ENCODE measurements at places on chromosomes 1 and 21. TPM values are rescaled to one million over a fixed set of nuclear protein-coding genes. Genes with fewer than 3 reads are reported as not detected.

- no peaks in the 10 kb centered on the region for H3K4me1 ChIP-seq
- H3K36me3 ChIP-seq: no peaks in the 10 kb centered on the region
- no peak overlapping the region for H3K4me3 ChIP-seq
Observed at GRCh38 chr1:108100148-108100547, 100.0 kb downstream of the SLC25A24 start.

DNA sequence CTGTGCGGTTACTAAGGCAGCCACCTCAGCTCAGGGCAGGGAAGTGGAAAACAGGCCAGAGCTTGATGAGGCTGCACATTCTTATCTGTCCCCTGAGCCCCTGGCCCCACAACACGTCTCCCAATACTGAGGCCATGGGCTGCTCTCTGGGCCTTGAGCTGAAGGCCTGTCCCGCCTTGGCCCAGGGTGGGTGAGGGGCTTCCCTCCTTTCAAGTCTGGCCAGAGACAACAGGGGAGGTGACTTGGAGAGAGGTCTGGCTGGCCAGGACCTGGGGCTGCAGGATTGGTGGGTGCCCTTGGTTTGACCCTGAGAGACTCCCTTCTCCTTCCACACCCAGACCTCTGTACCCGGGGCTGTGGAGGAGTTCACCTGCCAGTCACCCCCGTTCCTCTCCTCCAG, 563.8 kb downstream of the PTPRU start:
- no peaks in the 10 kb centered on the region for H3K36me3 ChIP-seq
- no peak overlapping the region for H3K27ac ChIP-seq
- H3K4me3 ChIP-seq: no peak overlapping the region
- peaks cover 5% of the 10 kb centered on the region for H3K4me1 ChIP-seq
- H3K27me3 ChIP-seq: no peaks in the 10 kb centered on the region

ABCG1 gene
- total RNA-seq: 1.7 TPM

ZNF695 gene
- 16.4 TPM for total RNA-seq

PTPN7 gene
- total RNA-seq: not detected

LRRC3 gene
- total RNA-seq: 14.1 TPM

TEDDM1 gene
- total RNA-seq: not detected

SMIM1 gene
- total RNA-seq: 12.7 TPM

GBP2 gene
- not detected for total RNA-seq

GRCh38 chr1:37940299-37940947, 6.4 kb downstream of the INPP5B start:
- H3K4me3 ChIP-seq: no peak overlapping the region
- no peaks in the 10 kb centered on the region for H3K4me1 ChIP-seq
- no peaks in the 10 kb centered on the region for H3K36me3 ChIP-seq
- no peak overlapping the region for H3K27ac ChIP-seq

PALMD gene
- 0.26 TPM for total RNA-seq

- H3K27me3 ChIP-seq: peaks cover 12% of the 10 kb centered on the region
- H3K4me1 ChIP-seq: peaks cover 7% of the 10 kb centered on the region
- no peak for DNase-seq
- H3K27ac ChIP-seq: no peak overlapping the region
- no peaks in the 10 kb centered on the region for H3K36me3 ChIP-seq
- no peak overlapping the region for H3K4me3 ChIP-seq
Observed at GRCh38 chr1:209662879-209663327, 10.7 kb upstream of the LAMB3 start.

NECTIN4 gene
- not detected for total RNA-seq

SLFNL1 gene
- not detected for total RNA-seq

DNA sequence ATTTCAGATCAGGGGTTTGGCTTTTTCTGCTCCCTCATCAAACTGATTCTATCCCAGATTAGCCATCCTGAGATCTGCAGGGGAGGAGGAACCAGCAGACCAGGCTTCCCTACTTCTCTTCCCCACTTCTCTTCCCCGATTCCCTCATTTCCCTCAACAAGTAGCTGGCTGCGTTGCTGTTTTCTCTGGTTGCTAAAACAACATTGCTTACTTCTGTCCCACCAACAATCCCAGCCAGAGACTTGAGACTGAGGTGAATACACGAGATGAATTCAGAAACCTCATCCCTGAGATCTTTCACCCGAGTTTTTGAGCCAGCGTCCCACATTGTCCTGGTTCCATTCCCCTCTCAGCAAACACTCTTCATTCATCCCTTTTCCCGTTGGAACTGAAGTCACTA, 22.4 kb downstream of the DYRK3 start:
- H3K36me3 ChIP-seq: no peaks in the 10 kb centered on the region
- peaks cover 18% of the 10 kb centered on the region for H3K27me3 ChIP-seq
- no peak for DNase-seq
- H3K27ac ChIP-seq: no peak overlapping the region
- H3K4me3 ChIP-seq: no peak overlapping the region

LAX1 gene
- total RNA-seq: not detected

SNX7 gene
- total RNA-seq: 37.5 TPM

INSRR gene
- 0.17 TPM for total RNA-seq

GRCh38 chr1:29601021-29601420, 364.7 kb downstream of the PTPRU start:
- H3K36me3 ChIP-seq: no peaks in the 10 kb centered on the region
- no peak overlapping the region for H3K27ac ChIP-seq
- no peak for DNase-seq
- no peak overlapping the region for H3K4me3 ChIP-seq
- no peaks in the 10 kb centered on the region for H3K27me3 ChIP-seq

DNA sequence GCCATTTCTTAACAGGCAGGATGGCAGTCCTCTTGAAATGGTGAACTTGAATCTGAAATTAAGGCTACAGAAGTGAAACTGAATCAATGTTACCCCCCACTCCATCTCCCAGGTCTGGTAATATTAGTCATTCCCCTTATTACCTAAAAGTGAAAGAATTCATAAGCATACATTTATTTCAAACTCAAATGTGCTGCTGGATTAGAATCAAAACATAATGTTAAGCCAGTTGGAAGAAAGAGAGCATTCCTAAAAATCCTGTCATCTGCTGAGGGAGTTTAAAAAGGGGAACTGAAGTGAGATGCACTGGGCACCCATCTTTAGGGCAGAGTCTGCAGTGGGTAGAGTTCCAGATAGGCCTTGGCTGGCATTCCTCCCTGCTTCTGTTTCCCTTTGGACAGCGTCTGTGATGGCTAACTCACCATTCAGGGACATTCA, 17.4 kb downstream of the KIAA0319L start:
- no peaks in the 10 kb centered on the region for H3K27me3 ChIP-seq
- no peak overlapping the region for H3K4me3 ChIP-seq
- no peaks in the 10 kb centered on the region for H3K4me1 ChIP-seq
- H3K27ac ChIP-seq: no peak overlapping the region
- peaks cover 33% of the 10 kb centered on the region for H3K36me3 ChIP-seq
- no peak for DNase-seq

DNA sequence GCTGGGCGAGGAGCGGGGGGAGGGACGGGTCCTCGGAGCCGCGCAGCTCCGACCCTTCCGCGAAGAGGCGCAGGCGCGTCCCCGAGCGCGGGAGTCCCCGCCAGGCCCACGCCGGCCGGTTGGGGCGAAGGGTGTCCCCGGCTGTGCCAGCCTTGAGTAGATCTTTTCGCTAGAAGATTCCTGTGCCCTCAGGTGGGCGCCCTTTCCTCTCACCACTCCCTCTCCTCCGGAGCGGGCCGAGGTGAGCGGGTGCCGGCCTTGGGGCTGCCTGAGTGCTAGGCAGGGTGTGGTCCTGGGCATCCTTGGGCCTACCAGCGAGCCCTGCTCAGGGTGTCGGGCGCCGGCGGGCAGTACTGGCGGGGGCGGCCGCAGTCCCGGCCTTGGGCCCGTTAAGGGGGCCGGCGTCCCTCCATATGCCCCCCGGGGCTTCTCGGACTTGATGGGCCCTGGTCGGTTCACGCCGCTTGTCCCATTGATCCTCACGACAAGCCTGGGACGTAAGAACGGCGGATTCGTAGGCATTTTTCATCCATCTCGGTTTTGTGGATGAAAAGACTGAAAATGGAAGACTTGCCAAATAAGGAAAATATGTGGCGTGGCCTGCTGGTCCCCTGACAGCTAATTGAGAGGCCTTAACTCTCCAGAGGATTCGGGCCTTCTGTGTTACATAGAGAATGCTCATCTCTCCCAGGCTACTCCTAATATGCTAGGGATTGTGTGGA, 712 bp downstream of the DEGS1 start:
- peak; percentile 83 for DNase-seq
- peak overlapping the region; percentile 77 for H3K27ac ChIP-seq
- H3K4me1 ChIP-seq: no peaks in the 10 kb centered on the region
- H3K36me3 ChIP-seq: peaks cover 14% of the 10 kb centered on the region
- H3K27me3 ChIP-seq: no peaks in the 10 kb centered on the region

GRCh38 chr1:60279798-60280197, 206.2 kb upstream of the C1orf87 start:
- H3K4me3 ChIP-seq: no peak overlapping the region
- H3K27me3 ChIP-seq: no peaks in the 10 kb centered on the region
- H3K36me3 ChIP-seq: no peaks in the 10 kb centered on the region
- DNase-seq: no peak

GNAT2 gene
- total RNA-seq: not detected
